ENCODE measurements at places on chromosomes 3 and 15.

DNA sequence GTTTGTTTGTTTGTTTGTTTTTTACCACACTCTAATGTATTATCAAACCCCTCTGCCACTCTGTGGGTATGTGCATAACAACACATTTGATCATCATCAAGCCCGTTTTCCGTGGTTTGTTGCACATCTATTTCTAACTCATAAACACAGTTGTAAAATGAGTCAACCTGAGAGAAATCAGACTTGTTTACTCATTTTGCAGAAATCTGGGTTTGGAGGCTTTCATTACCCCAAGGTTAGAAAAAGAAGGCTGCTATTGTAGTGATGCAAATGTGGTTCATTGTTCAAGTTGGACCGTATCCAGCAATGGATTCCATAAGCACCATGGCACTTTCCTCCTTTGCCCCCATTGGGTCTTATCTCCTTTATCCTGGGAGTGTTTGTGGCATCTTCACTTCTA is 353.2 kb upstream of the SOX2 start:
- no peak for DNase-seq

DNA sequence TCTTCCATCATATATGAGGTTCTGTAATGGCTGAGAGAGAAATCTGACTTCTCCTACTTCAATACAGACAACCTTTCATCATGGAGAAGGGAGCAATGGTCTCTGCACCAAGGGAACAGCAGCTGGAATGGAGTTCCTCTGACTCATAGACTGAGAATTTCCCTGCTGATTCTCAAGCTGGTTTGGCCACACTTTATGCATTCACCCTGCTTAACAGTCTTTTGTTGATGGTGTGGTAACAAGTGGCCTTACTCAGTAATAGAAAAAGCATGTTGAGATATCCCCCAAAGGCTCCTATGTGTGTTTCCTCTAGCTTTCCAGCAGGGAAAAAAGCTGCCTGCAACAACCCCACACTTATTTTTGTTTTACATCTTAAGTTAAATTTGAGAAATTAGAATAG is 138.1 kb downstream of the GREM1 start:
- no peak for DNase-seq

DNA sequence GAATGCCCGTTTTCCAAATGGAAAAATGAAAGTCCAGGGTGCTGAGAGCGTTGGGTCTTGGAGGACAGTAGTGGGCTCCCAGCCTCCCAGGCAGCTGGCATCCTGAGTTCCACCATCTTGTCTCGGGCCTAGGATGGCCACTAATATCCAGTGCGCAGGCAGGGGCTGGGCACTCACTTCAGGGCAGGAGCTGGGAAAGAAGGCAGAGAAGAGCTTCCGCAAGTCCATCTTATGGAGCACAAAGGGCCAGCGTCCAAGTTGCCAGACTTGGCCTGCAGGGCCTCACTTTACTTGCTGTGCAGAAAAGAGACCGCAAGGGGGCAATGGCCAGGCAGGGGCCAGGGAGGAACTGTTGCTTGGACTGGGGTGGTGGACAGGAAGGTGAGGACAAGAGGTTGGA is 46.1 kb downstream of the IQSEC1 start:
- DNase-seq = no peak

DNA sequence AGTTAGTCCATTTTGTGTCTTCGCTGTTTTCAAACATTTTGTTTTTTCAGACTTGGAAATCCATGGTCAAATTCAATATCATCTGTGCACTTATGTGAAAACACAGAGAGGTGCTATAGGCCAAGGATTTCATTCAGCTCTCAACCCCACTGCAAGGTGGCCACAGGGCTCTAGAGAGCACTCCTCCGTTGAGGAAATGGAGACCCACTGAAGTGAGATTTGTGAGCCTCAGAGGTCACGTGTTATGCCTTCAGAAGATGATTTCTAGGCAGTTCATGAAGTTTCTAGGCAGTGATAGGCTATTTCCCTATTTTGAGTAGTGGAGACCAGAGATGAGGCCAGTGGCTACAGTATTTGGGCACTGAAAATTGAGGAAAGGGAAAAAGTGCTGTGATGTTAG is 88.2 kb downstream of the UNC13C start:
- no peak for DNase-seq

All from neural crest cell (in vitro differentiated cells).